Stimulated activated CD8-positive, alpha-beta memory T cell treated with anti-CD3 and anti-CD28 coated beads, Interleukin-7, amount 100 ng/mL, for 1 hour (primary cell): ENCODE measurements at places on chromosomes 4 and X.

- peak; percentile 35 for DNase-seq
These were observed 4.6 kb downstream of the MAGIX start for GRCh38 chrX:49166914-49167739.

DNA sequence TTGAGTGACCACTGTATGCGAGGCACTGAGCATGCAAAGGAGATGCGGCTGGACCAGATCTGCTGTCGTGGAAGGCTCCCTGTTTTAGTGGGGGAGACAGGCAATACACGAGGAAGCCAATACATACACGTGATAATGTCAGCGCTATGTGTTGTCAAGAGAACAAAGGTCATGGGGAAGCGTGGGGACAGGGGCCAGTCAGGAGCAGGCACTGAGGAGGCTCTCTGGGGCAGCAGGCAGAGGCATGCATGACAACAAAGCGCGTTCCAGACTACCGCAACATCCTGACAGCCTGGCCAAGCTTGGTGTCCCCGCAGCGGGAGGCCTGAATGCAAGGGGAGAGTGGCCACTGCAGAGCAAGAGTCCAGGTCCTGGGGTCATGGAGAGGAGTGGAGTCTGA lies 61.9 kb downstream of the DCTD start:
- no peak for DNase-seq

DNA sequence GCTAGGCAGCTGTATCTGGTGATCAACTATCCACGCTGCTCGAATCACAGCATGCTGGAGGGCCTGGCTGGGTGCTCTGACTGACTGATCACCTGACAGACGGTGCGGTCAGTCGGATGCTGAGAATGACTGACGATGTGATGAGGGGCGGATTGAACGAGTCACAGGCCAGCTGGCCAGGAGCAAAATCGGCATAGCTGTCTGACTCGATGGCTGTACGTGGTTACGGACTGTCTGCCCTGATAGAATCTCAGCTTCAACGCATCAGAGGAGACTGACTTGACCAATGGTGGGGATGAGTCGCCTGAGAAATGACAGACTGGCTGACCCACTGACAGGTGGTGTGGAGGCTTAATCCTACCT lies 1.0 kb upstream of the SUV39H1 start:
- no peak for DNase-seq

DNA sequence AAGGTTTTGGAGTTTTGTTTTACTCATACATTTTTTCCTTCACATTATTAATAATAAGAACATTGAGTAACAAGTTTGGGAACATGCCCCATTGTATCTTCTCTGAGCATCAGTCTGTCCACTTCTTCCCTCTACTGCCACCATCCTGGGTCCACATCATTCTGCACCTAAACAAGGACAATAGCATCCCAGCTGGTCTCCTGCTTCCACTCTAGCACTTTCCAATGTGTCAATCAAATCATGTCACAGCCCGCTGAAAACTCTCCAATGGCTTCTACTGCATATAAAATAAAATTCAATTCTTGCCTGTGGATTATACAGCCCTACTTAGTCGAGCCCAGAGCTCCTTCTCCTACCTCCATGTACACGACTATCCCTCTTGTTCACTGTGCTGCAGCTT lies 66.8 kb upstream of the RBPJ start:
- DNase-seq, result no peak

DNA sequence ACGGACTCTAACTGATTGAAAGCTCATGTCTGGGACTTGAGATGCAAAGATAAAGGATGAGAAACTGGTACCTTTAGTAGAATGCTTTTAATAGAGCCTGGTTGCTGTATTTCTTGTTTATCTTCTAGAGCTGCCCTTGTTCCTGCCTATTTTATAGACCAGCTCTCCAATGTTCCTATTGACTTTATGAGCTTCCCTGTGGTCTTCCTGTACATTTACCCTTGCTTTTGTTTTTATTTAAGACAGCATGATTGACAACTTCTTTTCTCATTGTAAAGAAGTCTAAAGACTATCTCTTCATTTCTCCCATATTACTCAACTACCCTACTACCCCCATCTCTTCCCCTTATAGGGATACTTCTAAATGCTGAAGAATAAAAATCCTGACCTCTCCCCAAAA lies 174.7 kb downstream of the UGT8 start:
- no peak for DNase-seq

GRCh38 chrX:130669233-130669632 lies 233.8 kb downstream of the ENOX2 start:
- no peak for DNase-seq

- DNase-seq, result no peak
These were observed 405.0 kb downstream of the AFF2 start for GRCh38 chrX:148905400-148905799.

DNA sequence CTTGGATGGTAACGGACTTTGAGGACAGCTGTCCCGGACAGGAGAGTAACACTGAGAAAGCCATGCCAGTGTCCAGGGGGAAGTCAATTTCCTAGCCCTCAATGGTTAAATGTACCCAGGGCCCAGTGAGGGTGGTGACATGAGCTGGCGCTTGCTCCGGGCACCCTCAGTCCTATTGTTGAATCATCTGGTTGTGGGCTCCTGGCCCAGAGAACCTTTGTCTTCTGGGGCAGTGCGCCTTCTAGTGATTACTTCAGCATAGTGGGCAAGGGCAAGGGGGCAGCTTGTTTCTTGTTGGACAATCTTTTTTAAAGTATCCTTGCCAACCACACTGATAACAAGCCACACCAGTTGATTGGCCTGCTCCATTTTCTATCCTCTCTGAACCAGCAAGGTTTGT lies 30.9 kb upstream of the TRPC5 start:
- DNase-seq, result no peak

DNA sequence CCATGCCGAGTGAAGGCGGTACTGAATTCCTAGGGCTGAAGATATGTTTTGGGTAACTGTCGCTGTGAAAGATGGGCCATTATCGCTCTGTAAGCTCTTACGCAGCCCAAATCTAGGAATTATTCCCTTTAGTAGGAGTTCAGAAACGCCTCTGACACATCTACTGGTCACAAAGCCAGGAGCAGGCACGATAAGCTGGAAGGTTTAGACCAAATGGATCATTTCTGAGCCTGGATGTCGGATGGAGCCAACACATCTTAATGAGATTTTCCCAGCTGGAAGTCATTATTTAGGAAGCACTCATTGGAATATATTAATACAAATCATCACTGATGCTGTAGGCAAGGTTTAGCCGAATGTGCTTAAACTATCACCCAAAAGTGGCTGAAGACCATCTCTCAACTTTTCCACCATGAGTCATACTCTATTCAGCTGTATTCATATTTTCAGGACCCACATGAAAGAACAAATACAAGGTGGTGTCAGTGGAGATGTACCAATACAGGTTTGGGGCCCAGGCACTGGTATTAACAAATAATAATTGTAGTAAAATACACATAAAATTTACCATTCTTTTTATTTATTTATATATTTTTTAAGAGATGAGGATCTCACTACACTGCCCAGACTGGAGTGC lies 34.2 kb upstream of the ATRX start:
- DNase-seq, result no peak
